ENCODE measurements at places on chromosomes 2 and 18.

DNA sequence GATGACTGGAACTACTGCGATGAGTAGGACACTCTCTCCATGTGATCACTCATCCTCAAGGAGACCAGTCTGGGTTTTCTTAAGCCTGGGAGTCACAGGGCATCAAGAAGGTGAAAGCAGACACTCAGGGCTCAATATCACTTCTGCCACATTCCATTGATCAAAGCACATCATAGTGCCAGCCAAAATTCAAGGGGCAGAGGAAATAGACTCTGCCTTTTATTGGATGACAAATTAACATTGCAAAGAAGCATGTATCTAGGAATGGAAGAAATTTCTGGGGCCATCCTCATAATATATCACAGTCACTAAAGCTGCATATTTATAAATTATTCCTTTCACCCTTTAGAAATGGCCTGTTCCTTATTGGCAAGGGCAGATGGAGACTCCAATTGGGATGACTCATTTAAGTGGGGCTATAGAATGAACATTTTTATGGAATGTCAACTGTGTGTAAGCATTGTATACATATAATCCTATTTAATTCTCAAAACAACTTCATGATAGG lies 114.8 kb upstream of the CDC42EP3 start:
- DNase-seq: no peak

DNA sequence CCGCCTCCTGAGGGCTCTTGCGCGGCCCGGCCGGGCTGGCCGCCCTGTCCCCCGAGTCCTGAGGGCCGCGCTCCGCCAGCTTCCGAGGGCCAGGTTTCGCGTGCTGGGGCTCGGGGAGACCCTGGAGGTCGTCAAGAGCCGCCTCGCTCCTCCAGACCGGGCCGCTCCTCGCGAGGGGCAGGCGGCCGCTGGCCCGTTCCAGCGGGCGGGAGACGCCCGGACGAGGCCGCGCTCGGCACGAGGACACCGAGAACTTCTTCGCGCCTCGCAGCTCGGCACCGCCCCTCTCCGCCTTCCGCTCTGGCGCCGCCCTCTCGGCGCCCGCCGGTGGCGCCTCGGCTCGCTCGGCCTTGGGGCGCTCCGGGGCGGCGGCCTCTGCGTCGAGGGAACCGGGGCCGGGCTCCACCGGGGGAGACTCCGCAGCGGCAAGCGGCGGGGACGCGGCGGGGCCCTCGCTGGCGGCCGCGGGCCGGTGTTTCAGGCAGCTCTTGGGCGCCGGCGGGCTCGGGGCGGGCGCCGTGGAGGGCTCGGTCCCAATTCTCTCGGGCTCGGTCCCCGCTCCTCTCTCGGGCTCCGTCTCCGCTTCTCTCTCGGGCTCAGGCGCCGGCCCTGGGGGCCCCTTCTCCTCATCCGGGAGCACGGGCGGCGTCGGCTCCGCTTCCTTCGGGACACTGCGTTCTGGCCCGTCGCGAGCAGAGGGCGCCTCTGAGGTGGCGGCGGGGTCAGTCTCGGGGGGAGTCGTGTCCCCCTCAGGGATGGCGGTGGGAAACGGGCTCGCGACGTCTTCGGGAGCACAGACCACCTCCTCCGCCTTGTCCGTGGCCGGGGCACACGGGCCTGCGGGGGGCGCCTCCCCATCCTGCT lies 91.6 kb upstream of the MGAT4A start:
- no peak for DNase-seq

- DNase-seq: no peak
These were observed 25.8 kb downstream of the PLB1 start for GRCh38 chr2:28521663-28522062.

GRCh38 chr2:17231394-17231965 lies 286.8 kb downstream of the RAD51AP2 start:
- DNase-seq: no peak

DNA sequence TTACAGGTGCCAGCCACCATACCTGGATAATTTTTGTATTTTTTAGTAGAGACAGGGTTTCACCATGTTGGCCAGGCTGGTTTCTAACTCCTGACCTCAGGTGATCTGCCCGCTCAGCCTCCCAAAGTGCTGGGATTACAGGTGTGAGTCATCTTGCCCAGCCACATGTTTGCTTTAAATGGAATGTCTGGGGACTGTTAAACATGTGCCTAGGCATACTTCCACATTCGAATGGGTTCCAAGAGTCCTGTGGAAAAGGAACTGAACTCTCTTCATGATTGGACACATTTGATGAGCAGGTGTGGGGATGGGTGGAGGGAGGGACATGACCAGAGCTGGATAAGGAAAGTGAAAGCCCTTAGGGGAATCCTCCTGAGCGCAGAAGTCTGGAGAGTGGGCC lies 58.4 kb upstream of the GREB1L start:
- no peak for DNase-seq

- no peak for DNase-seq
These were observed 1272.8 kb downstream of the SUCLG1 start for GRCh38 chr2:83186105-83186760.

DNA sequence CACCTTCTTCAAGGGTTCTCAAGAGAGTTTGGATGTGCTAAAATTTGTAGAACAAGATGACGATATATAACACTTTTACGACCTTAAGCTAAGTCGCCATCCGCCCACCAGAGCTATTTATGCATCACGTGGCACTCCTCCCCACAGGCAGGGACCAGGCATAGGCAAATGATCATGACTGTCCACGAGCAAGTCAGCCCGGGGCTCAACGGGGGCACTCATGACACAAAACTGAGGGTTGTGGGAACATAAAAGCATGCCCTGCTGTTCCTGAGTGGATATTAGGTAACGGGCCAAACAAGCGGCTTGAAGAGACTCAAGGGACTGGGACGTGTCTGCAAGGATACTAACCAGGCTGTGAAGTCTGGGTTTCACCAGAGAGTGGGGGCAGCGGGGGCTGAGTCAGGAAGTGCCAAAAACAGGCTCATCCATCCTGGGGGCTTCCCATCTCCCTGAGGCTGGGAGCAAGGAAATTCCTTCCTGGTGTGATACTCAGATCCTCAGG lies 58.1 kb downstream of the FAM178B start:
- no peak for DNase-seq

DNA sequence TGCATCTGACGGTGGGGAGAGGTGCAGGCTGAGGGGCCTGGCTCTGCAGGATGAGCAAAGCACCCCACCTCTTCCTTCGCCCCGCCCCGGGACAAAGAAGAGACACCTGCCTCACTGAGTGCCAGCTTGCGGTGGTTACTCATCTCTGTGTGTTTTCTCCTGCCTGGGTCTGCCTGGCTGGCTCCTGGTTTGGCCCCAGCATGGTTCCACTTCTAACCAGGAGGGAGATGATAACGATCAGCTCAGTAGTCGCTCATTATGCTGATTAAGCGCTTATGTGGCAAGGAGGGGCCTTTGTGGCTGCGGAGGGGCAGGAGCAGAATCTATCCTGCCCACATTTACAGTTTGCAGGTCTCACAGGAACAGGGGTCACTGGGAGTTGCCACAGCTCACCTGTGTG lies 68.7 kb upstream of the EDAR start:
- no peak for DNase-seq

DNA sequence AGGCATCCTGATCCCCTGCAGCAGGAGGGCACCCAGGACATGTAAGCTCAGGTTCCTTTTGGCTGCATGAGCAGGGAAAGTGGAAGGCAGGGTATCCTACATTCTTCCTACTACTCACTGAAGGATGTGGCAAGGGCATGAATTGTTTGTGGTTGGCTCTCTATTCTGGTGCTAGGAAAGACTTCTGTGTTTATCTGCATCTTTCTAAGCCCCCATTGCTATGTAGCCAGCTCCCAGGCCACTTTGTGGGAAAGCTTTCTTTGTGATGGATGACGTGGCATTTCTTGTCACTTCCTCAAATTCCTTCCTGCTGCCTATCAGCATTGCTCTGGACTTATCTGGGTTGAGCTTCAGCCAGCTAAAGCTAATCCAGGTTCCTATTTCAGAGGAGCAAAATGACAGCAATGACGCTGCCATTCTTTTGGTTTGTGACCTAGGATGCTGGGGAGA lies 46.2 kb downstream of the MEIS1 start:
- DNase-seq: no peak

DNA sequence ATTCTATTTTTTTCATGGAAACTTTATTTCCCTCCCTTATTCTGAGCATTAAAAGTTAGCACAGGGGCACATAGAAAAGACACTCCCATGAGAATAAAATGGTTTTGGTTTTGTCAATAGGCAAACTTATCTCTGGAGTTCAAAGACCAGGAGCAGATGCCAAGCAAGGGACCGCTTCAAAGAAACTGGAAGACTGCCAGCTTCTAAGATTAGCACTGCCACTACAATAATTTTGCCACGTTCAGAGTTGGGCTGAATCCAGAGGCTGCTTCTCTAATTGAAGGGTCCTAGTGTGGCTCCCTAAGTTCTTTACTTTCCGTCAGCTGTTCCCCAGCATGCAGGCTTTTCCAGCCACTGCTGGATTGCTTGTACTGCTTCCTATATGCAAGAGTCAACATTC lies 681.0 kb upstream of the GCFC2 start:
- DNase-seq: no peak

DNA sequence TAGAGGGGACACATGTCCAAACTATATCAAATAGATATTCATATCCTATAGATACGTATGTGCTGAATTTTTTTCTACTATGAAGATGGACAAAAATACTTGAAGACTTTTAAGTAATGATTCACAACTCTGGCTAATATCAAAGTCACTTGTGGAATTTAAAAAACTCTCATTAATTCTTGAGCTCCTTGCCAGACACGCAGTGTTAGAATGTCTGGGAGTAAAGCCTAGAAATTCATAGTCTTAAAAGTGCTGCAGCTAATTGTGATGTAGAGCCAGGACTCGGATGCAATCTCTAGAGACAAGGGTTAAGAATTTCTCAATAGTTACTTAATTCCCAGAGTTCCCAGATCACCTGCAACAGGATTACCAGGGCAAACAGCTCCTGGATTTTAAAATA lies 107.4 kb downstream of the ARL6IP6 start:
- DNase-seq: no peak

DNA sequence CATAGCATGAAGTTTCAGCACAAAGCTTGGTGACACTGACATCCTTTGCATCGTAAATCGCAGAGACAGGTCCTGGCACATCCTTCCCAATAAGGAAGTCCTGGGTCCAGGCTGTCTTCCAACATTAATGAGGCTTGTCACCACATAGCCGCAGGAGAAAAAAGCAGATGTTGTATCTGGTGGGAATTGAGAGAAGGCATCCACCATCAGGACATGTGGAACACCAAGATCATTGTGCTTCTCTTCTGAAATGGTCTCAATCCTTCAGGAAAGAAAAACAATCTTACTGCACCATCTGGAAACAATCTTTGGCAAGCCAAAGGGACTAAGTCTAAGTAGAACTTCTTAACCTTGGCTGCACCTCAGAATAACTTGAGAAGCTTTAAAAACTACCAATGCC lies 119.0 kb upstream of the ARHGAP28 start:
- DNase-seq: no peak

- DNase-seq: no peak
These were observed 50.3 kb downstream of the TSN start for GRCh38 chr2:121805766-121806143.

Measured in fibroblast of the conjunctiva (primary cell).